ENCODE measurements at places on chromosomes 7 and 10. TPM values are rescaled to one million over a fixed set of nuclear protein-coding genes. Genes with fewer than 3 reads are reported as not detected.

The SOSTDC1 gene
- polyA plus RNA-seq: 47.8 TPM

The TMEM120A gene
- 56.2 TPM for polyA plus RNA-seq

The CRYGN gene
- 4.4 TPM for polyA plus RNA-seq

The PRR15 gene
- 2.6 TPM for polyA plus RNA-seq

DNA sequence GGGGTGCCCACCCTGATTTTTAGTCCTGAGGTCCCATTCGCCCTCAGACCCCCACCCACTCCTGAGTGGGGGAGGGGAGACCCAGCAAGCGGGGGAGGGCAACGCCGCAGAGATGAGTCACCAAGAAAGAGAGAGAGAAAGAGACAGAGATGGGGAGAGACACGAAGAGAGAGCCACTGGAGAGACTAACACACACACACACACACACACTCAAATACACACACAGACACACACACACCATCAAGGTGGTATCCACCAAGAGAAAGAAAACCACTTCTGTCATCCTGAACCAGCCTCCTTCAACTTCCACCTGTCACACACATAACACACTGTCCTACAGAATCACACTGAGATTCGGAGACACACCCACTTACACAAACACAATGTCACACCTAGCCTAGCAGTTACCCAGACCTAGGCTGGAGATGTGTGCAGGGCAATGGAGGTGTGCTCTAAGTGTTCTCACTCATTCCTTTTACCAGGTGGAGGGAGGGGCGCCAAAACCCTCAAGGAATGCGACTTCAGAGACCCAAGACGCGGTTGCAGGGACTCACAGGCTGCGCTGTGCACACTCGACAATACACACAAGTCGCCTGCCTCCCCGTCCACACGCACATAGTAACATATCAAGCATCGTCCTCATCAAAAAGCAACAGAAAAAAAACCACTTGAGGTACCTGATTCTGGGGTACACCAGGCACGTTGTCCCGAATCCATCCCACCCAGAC lies 3.9 kb upstream of the VGF start:
- DNase-seq: no peak

DNA sequence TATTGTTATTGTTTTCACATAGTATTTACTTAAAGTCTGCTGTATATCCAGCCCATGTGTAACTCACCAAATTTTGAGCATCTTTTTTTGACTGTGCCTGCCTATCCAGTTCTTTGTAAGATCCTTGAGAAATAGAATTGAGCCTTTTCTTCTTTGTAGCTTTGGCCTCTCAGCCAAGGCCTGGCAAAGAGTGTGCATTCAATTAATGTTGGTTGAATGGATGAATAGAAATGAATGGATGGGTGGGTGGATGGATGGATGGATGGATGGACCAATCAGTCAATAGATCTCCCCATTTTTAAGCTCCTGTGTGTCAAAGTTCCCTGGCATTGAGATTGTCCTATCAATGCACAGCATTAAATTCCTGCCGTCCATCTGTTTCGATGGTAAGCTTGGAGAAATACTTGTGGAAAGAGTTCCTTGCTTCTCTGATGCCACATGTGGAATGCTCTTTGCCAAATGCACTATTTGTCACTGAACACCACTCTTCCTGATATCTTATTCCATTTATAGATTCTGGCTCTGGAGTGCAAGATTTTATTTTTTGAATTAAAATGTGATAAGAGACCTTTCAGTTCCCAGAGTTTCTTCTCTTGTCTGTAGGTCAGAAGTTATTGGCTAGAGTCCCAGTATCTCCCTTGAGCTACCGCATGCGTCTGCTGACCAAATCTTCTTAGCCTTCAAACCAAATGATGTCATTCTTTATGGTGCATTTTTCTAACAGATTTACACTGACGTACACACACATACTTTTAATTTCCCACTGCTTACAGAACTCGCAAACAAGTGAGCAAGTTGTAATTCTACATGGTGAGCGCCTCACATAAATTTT lies 20.7 kb upstream of the ADRB1 start:
- no peak for DNase-seq

GRCh38 chr10:120342115-120342714 lies 114.8 kb upstream of the PLPP4 start:
- DNase-seq: no peak

DNA sequence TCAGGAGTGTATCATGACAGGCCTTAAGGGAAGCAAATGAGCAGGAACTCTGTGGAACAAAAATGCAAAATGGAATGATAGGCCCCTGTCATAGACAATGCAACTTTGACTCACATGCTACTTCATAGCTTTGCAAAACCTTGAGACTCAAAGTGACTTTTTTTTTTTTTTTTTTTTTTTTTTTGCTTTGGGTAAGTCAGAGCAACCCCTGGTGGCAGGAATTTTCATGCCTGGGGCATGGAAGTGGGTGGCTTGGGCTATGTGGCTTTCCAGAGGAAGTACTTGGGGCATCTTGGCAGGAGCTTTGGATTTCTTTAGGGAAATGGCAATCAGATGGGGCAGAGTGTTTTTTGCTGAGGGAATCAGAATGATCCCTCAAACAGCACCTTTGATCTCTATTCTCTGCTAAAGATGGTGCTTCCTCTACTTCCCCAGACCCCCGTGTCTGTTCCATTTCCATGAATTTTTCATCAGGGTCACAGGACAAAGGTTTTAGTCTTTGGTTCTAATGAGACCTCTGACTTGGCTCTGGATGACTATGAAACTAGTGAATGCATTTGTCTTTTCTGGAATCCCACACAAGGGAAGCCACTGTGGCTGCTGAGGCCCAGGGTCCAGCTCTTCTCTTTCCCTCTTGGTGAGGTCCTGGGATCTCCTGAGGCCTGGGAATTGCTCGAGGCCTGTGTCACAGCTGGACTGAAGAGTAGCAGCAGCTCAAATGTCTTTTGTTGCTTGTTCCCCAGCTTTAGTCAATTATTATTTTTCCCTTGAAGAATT lies 62.8 kb downstream of the TACC2 start:
- peak; percentile 63 for DNase-seq

GRCh38 chr10:127207081-127207480 lies 10.7 kb upstream of the INSYN2A start:
- DNase-seq: no peak

Measured in left kidney (tissue), 8 donors.